ENCODE measurements at places on chromosomes 4 and X. TPM values are rescaled to one million over a fixed set of nuclear protein-coding genes. Genes with fewer than 3 reads are reported as not detected.

Gene GLRA2
- not detected for total RNA-seq

Gene FMR1NB
- total RNA-seq, result not detected

Gene EBP
- 261 TPM for total RNA-seq

Gene HTT-AS
- total RNA-seq, result not detected

Gene MID2
- total RNA-seq, result 12.9 TPM

Gene C4orf51
- not detected for total RNA-seq

Gene CWH43
- total RNA-seq, result not detected

Gene ZNF280C
- 8.6 TPM for total RNA-seq

Gene KLB
- total RNA-seq, result not detected

Gene TFDP3
- total RNA-seq, result not detected

Gene ERCC6L
- 9.8 TPM for total RNA-seq

Gene PPP2R2C
- 0.20 TPM for total RNA-seq

Gene CXCL1
- 46.7 TPM for total RNA-seq

Gene DSPP
- total RNA-seq, result not detected

Gene DMRTC1B
- total RNA-seq, result not detected

Gene CFAP99
- not detected for total RNA-seq

Gene CLGN
- 0.98 TPM for total RNA-seq

Gene SRP72
- 71.3 TPM for total RNA-seq

Gene GRIPAP1
- total RNA-seq, result 10.0 TPM

Gene GAB3
- total RNA-seq, result 10.4 TPM

Gene AADAT
- 4.9 TPM for total RNA-seq

Gene FOXP3
- total RNA-seq, result not detected

Gene ZNF81
- total RNA-seq, result 4.0 TPM

Gene IL2RG
- not detected for total RNA-seq

Gene EDA
- 0.73 TPM for total RNA-seq

Gene CXCL5
- total RNA-seq, result 20.2 TPM

Gene COL25A1
- not detected for total RNA-seq

Gene CENPC
- 12.9 TPM for total RNA-seq

Gene PNCK
- total RNA-seq, result not detected

Gene PRR32
- total RNA-seq, result not detected

Gene PRSS12
- total RNA-seq, result 4.1 TPM

All from subcutaneous preadipocyte (primary cell).